Cardiac ventricle fibroblast (primary cell): ENCODE measurements at places on chromosomes 11 and 22. TPM values are rescaled to one million over a fixed set of nuclear protein-coding genes. Genes with fewer than 3 reads are reported as not detected.

MTMR3 gene
- total RNA-seq = 16.4 and 26.7 TPM in 2 replicates

DEUP1 gene
- not detected in 2 replicates for total RNA-seq

CNTF gene
- total RNA-seq = 0.73 and 1.9 TPM in 2 replicates

CCDC86 gene
- 19.7 and 23.0 TPM in 2 replicates for total RNA-seq

KCNQ1OT1 gene
- 1.1 and 1.3 TPM in 2 replicates for total RNA-seq

MS4A12 gene
- not detected in 2 replicates for total RNA-seq

TMA7B gene
- total RNA-seq = not detected in 2 replicates

RASGRP2 gene
- 0.06 and 0.44 TPM in 2 replicates for total RNA-seq

CARD18 gene
- not detected in 2 replicates for total RNA-seq

FIBP gene
- total RNA-seq = 104 and 109 TPM in 2 replicates

ROM1 gene
- total RNA-seq = 24.8 and 25.3 TPM in 2 replicates

C11orf97 gene
- not detected in 2 replicates for total RNA-seq

OTOG gene
- total RNA-seq = not detected in 2 replicates

SCGB2A2 gene
- total RNA-seq = not detected in 2 replicates

SLC29A2 gene
- total RNA-seq = 0.20 TPM in 1 of 2 replicates, not detected in the other

SYCE3 gene
- total RNA-seq = 3.5 TPM in 1 of 2 replicates, not detected in the other

MYO7A gene
- total RNA-seq = 0.24 and 0.56 TPM in 2 replicates

OR4A16 gene
- total RNA-seq = not detected in 2 replicates

HMOX1 gene
- 49.1 and 78.6 TPM in 2 replicates for total RNA-seq

SLC17A6 gene
- not detected in 2 replicates for total RNA-seq

C11orf91 gene
- total RNA-seq = not detected in 2 replicates

YPEL4 gene
- 2.5 and 3.2 TPM in 2 replicates for total RNA-seq

TEX12 gene
- total RNA-seq = 0.31 TPM in 1 of 2 replicates, not detected in the other

CDC42BPG gene
- 0.05 and 0.06 TPM in 2 replicates for total RNA-seq

GP1BB gene
- 2.5 and 4.2 TPM in 2 replicates for total RNA-seq

DENND5A gene
- total RNA-seq = 55.0 and 55.3 TPM in 2 replicates

ALDH3B2 gene
- total RNA-seq = not detected in 2 replicates

ANO5 gene
- total RNA-seq = not detected in 2 replicates

PLEKHA7 gene
- total RNA-seq = not detected in 2 replicates

VPREB1 gene
- not detected in 2 replicates for total RNA-seq

DCPS gene
- 14.5 and 17.9 TPM in 2 replicates for total RNA-seq

TPH1 gene
- total RNA-seq = not detected in 2 replicates

OR8K1 gene
- total RNA-seq = not detected in 2 replicates

ESAM gene
- total RNA-seq = 8.5 and 10.4 TPM in 2 replicates

RASSF10 gene
- total RNA-seq = not detected in 2 replicates

GVQW3 gene
- 0.69 and 2.1 TPM in 2 replicates for total RNA-seq

TOP3B gene
- total RNA-seq = 11.2 and 12.4 TPM in 2 replicates
